Tibial nerve (tissue), 4 donors: ENCODE measurements at places on chromosomes 3 and 15.

GRCh38 chr3:25513642-25514266 is 85.7 kb downstream of the RARB start:
- no peak overlapping the region for H3K4me3 ChIP-seq
- DNase-seq = no peak
- H3K27me3 ChIP-seq = no peaks in the 10 kb centered on the region
- no peaks in the 10 kb centered on the region for H3K36me3 ChIP-seq

DNA sequence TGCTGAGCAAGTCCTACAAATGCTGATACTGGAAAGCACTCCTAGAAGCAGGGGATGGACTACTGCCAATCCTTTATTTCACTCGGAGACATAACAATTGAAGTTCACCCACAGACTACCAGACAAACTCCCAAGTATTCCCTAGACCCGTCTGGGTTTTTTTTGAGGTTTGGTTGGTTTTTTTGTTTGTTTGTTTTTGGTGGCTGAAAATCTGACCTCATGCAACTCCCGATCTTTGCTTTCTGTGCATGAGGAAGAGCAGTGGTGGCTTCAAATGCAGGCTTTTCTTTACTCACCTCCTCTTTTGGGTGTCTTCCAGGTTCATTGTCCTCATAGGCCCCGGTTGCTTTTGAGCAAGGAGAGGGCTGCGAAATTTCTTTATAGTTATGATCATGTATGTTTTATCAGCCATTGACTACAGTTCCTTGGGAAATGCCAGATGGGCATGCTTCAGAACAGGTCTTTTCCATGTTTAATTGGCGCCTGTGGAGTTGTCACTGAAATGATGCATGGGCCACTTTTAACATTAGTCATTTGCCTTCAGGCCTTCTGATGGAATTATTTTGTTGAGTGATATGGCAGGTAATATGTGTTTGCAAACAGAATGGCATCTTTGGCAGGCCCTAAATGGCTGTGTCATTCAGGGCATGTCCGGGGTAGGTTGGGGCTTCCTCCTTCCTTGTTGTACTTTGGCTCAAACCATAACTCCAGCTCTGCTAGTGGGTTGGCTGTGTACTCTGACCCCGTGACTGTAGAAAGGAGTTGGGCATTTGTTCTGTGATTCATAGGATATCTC is 81.3 kb upstream of the ZBED2 start:
- no peaks in the 10 kb centered on the region for H3K27me3 ChIP-seq
- no peaks in the 10 kb centered on the region for H3K36me3 ChIP-seq
- DNase-seq = no peak
- H3K4me1 ChIP-seq = no peaks in the 10 kb centered on the region
- no peak overlapping the region for H3K4me3 ChIP-seq

DNA sequence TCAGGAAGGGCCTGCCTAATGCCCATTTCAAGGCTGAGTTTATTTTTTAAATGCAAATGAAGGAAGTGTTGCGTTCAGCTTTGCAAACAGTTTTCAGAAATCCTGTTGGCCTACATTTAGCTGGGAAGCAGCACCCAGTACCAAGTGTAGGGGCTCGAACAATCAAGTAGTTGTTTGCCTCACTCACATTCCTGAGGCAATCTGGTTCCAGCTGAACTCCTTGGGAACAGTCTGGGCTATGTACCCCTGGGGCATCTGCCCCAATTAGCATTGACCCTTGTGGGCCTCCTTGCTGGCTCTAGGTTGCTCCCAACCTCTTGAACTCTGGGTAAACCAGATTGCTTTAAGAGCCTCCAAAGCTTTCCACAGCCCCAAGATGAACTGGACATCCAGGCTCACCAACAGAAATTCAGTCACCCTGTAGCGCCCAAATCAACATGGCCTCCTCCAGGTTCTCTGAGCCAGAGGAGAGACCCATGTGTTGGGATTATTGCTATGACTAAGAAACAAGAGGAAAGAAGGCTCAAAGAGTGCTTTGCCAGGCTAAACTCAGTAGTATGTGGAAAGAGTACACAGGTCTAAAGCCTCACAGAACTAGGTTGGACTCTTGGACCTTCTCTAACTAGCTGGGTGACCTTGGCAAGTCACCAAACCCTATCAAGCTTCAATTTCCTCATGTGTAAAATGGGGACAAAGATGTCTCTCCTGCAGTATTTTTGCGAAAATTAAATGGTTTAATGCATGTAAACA is 532.7 kb downstream of the SOX2 start:
- no peak overlapping the region for H3K4me3 ChIP-seq
- H3K4me1 ChIP-seq = peaks cover 34% of the 10 kb centered on the region
- H3K27ac ChIP-seq = peak overlapping the region; percentile 60

GRCh38 chr3:184546252-184546651 is 15.3 kb upstream of the EPHB3 start:
- H3K4me1 ChIP-seq = peaks cover 5% of the 10 kb centered on the region
- no peaks in the 10 kb centered on the region for H3K36me3 ChIP-seq
- H3K27me3 ChIP-seq = no peaks in the 10 kb centered on the region
- H3K4me3 ChIP-seq = no peak overlapping the region
- no peak overlapping the region for H3K27ac ChIP-seq

- no peak overlapping the region for H3K4me3 ChIP-seq
- H3K4me1 ChIP-seq = no peaks in the 10 kb centered on the region
- no peaks in the 10 kb centered on the region for H3K27me3 ChIP-seq
These were observed 55.5 kb upstream of the CMTM7 start for GRCh38 chr3:32336113-32336498.

DNA sequence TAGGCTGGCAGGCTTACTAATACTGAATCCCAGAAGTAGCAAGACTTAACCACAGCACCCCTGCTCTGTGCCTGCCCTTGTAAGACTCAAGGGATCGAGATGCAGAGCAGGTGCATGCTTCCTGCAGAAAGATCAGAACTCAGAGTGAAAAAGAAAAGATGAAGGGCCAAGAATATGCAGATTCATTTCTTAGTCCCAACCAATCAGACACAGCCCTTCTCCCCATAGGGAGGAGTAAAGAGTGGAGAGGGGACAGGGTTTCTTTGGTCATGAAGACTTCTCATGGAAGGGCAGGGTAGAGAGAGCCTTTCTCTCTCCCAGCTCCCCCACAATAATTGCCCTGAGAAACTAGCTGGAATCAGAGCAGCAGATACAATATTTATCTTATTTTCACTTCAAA is 105.6 kb upstream of the MB21D2 start:
- H3K4me1 ChIP-seq = no peaks in the 10 kb centered on the region
- H3K27ac ChIP-seq = no peak overlapping the region

- peaks cover 9% of the 10 kb centered on the region for H3K36me3 ChIP-seq
- H3K27ac ChIP-seq = no peak overlapping the region
- H3K27me3 ChIP-seq = no peaks in the 10 kb centered on the region
- H3K4me1 ChIP-seq = peaks cover 3% of the 10 kb centered on the region
- H3K4me3 ChIP-seq = no peak overlapping the region
These were observed 160.8 kb downstream of the ALCAM start for GRCh38 chr3:105527535-105527934.

GRCh38 chr3:46477756-46478155 is 13.1 kb upstream of the LTF start:
- H3K36me3 ChIP-seq = no peaks in the 10 kb centered on the region
- H3K4me1 ChIP-seq = no peaks in the 10 kb centered on the region
- H3K4me3 ChIP-seq = no peak overlapping the region
- H3K27me3 ChIP-seq = no peaks in the 10 kb centered on the region
- H3K27ac ChIP-seq = no peak overlapping the region

- no peaks in the 10 kb centered on the region for H3K4me1 ChIP-seq
- no peak for DNase-seq
- no peaks in the 10 kb centered on the region for H3K36me3 ChIP-seq
- H3K27ac ChIP-seq = no peak overlapping the region
- H3K27me3 ChIP-seq = no peaks in the 10 kb centered on the region
These were observed 454.0 kb upstream of the ROBO2 start for GRCh38 chr3:76585794-76586392.

- H3K4me3 ChIP-seq = peak overlapping the region; percentile 63
- H3K27me3 ChIP-seq = no peaks in the 10 kb centered on the region
- peak; percentile 81 for DNase-seq
- peak overlapping the region; percentile 96 for H3K27ac ChIP-seq
- no peaks in the 10 kb centered on the region for H3K36me3 ChIP-seq
These were observed 3.2 kb downstream of the PTPRG start for GRCh38 chr3:61564395-61565059.

GRCh38 chr3:126421573-126422119 is 26.9 kb downstream of the CFAP100 start:
- H3K27me3 ChIP-seq = no peaks in the 10 kb centered on the region
- H3K36me3 ChIP-seq = no peaks in the 10 kb centered on the region
- H3K4me1 ChIP-seq = no peaks in the 10 kb centered on the region
- DNase-seq = no peak
- no peak overlapping the region for H3K27ac ChIP-seq

DNA sequence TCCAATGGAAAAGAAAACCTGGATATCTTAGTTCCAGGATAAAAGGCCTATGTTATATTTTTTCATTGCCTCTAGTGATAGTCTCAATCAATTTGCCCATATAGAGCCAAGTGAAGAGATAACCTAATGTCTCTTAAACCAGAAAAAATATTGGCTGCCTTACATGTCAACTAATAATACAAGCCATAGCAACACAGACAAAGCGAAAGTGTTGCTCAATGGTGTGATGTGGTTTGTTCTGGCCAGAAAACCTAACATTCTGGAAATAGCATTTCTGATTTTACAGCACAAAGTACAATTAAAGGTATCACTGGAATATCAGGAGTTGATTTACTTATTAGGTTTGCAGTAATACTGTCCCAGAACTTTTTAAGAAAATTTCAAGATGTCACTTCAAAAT is 101.5 kb downstream of the ATP8B4 start:
- no peaks in the 10 kb centered on the region for H3K27me3 ChIP-seq
- DNase-seq = peak; percentile 15
- H3K36me3 ChIP-seq = no peaks in the 10 kb centered on the region
- no peaks in the 10 kb centered on the region for H3K4me1 ChIP-seq
- peak overlapping the region; percentile 66 for H3K27ac ChIP-seq

- no peak overlapping the region for H3K27ac ChIP-seq
- H3K4me1 ChIP-seq = no peaks in the 10 kb centered on the region
- H3K27me3 ChIP-seq = no peaks in the 10 kb centered on the region
- DNase-seq = no peak
- H3K36me3 ChIP-seq = no peaks in the 10 kb centered on the region
- H3K4me3 ChIP-seq = no peak overlapping the region
These were observed 84.4 kb downstream of the PLXNA1 start for GRCh38 chr3:127067116-127067910.

DNA sequence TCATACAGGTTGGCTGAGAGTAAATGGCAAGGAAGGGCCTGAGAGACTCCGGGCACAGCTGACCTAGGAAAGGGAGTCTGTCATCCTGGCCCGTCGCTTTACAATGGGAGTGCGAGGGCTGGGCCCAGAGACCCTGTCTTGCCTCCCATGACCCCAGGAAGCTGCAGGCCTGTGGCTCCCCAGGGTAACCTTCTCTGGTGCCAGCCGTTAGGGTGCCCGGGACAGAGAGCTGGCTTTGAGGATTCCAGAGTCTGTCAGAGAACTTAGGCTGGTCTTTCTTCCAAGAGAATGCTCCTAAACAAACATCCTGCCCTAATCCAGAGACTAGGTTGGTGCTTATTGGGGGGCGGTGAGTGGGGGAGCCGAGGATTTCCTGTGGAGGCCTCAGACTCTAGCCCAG is 18.5 kb downstream of the ZNF710 start:
- H3K27me3 ChIP-seq = no peaks in the 10 kb centered on the region
- no peak overlapping the region for H3K4me3 ChIP-seq
- no peaks in the 10 kb centered on the region for H3K36me3 ChIP-seq

DNA sequence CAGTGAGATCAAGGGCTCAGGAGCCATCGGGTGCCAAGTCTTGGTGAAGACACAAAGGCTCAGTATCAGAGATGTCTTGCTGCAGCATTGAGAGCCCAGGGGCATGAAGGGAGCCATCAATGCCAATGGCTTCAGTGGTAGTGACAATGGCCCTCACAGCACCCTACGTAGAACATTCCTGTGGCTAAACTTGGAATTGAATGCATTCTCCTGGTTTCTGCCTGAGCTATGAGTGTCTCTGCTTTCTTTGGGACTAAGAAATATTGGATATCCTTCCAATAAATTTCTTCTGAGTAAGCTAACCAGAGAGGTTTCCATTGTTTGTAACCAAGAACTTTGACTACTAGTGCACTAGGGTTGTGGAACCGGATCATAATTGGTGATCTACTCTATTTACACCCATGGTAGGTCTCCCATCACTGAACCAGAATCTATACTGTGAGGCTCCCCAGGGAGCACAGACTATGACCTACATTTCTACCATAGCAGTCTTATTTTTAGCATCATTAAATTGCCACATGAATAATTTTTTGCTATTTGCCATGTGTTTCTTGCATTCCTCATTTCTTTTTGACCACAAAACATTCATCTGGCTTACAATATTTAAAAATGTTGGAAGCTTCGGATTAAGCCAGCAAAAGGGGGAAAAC is 31.6 kb upstream of the PDZRN3 start:
- H3K27ac ChIP-seq = no peak overlapping the region
- no peak overlapping the region for H3K4me3 ChIP-seq
- H3K27me3 ChIP-seq = no peaks in the 10 kb centered on the region

DNA sequence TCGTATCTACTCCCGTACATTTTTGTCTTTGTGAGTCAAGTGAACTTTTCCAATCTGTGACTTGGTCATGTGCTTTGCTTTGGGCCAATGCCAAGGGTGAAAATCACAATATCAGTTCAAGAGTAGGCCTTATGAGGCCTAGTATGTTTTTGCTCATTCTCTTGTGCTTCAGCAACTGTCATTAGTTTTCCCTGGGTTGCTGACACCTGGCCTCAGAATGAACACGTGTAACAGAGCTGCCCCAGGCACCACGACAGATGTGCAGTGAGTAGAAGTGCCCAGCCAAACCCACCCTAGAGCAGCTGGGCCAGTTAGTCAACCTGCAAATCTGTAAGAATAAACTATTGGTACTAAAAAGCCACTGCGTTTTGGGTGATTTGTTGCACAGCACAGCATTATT is 460.3 kb upstream of the WNT5A start:
- no peak for DNase-seq
- no peak overlapping the region for H3K4me3 ChIP-seq
- no peaks in the 10 kb centered on the region for H3K27me3 ChIP-seq
- H3K27ac ChIP-seq = no peak overlapping the region

DNA sequence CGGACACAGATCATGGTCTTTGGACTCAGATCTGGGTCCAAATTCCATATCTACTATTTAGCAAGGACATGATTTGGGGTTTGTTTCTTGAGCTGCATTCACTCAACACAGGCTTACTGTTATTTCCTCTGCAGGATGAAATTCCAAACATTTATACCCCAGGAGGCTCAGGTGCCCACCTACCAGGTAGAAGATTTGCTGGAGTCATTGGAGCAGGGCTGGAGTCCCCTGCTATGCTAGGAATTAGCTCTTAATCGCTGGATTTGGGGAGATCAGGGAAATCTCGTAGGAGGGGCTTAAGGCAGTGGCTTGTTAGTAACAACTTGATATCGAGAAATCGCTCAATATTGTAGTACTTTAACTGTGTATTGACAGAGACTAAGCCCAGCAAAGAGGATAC is 193.0 kb downstream of the IL20RB start:
- no peaks in the 10 kb centered on the region for H3K4me1 ChIP-seq
- DNase-seq = no peak
- H3K4me3 ChIP-seq = no peak overlapping the region
- H3K36me3 ChIP-seq = no peaks in the 10 kb centered on the region

DNA sequence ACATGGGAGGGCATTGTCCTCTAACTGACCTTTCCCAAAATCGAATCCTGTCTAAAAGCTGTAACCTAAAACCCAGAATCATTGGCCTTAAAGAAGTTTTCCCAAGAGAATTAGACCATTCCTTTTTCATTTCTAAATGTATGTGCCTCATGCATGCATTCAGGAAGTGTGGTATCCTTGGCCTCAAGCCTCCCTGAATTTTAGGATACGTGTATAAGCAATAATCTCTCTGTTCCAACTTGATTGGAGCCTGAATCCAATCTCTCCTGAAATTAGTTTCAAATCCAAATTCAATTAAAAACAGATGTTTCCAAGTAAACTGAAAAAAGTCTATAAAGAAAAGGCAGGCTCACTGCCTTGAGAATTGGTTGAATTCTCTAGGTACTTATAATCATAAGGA is 86.0 kb upstream of the VEPH1 start:
- no peaks in the 10 kb centered on the region for H3K36me3 ChIP-seq
- H3K27me3 ChIP-seq = no peaks in the 10 kb centered on the region
- H3K4me3 ChIP-seq = no peak overlapping the region
- no peak overlapping the region for H3K27ac ChIP-seq
- no peak for DNase-seq
